ENCODE measurements at places on chromosomes 1 and 21.

GRCh38 chr1:34236089-34236488 lies 59.4 kb downstream of the C1orf94 start:
- no peak for DNase-seq

GRCh38 chr1:53807916-53808315 lies 30.2 kb downstream of the NDC1 start:
- peak; percentile 9 for DNase-seq

GRCh38 chr1:32525661-32526444 lies 13.4 kb upstream of the ZBTB8A start:
- no peak for DNase-seq

DNA sequence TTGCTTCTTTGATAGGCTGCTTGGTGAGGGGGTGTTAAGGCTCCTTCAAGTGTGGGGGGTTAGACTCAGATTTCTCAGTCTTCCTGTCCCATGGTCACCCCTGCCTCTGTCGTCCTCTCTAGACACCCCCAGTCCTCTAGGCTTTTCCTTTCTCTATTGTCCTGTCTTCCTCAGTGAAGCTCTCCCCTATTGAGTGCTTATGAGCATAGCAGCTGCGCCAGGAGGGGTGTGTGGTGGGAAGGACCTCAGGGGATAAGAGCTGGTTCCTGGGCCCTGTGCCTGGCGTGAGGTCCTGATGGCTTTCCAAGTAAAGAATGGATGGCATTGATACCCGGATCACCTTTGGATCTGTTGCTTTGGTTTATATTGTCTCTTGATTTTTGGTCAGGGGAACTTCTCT lies 69.1 kb downstream of the DIP2A start:
- no peak for DNase-seq

DNA sequence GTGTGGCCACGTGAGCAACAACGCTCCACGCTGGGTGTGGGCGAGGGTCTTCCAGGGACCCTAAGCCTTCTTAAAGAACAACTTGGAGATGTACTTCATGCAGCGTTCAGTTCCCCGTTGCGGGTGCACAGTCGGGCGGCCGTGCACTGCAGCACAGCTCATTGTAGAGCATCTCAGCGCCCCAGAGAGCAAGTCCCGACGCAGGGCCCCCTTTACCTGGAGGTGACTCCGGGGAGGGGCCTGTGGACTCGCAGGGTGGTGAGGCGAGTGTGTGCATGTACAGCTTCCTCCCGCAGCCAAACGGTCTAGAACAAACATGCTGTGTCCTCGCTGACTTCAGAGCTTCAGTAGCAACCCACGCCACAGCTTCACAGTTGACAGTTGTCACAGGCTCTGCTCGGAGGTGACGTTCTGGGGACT lies 19.5 kb downstream of the RRP1 start:
- no peak for DNase-seq

DNA sequence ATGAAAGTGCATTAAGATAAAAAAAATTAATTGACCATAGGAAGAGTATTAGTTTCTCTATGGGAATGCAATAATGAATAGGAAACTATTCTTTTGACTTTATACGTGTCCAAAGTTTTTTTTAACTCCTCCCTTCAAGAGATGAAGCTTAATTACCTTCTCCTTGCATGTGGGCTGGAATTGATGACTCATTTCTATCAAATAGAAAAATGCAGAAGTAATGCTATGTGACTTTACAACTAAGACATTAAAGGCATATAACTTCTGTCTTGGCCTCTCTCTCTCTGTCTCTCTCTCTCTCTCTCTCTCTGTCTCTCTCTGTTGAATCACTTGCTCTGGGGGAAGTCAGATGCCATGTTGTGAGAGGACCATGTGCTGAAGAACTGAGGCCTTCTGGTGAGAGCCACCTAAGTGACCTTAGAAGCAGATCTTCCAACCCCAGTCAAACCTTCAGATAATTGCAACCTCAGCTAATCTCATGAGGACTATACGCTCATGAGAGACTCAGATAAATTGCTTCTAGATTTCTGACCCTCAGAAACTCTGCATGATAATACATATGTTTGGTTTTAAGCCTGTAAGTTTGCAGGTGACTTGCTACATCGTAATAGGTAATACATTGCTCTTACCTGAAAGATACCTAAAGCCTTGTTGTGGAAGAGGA lies 414.2 kb downstream of the KCNT2 start:
- no peak for DNase-seq

DNA sequence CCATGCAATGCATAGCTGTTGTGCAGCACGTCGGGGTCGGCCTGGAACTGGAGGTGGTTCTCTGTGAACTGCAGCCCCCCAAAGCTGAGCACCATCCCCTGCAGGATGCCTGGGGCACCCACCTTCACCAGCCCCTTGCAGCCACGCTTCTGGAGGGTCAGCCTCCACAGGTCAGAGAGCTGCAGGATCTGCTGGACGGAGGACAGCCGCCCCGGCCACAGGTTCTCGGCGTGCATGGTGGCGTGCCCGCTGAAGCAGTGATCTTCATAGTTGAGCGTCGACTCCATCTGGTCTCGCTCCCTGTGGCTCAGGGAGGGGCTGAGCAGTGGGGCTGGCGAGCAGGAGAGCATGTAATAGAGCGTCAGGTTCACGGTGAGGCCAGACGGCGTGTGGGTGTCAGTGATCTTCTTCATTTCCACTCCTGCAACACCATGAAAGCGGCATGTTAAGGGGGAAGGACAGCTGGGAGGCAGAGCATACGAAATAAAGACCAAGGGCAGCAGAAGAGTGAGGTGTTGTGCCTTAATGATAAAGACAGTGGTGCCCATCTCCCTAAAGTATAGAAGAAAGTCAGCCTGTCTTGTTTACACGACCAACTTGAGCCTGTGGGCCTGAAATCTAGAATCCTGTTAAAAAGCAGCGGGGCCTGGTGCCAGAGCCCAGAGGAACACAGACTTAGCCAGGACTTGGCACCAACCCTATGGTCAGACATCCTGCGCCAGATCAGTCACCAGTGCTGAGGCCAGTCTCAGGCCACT lies 3.0 kb downstream of the KIAA2013 start:
- DNase-seq: no peak

DNA sequence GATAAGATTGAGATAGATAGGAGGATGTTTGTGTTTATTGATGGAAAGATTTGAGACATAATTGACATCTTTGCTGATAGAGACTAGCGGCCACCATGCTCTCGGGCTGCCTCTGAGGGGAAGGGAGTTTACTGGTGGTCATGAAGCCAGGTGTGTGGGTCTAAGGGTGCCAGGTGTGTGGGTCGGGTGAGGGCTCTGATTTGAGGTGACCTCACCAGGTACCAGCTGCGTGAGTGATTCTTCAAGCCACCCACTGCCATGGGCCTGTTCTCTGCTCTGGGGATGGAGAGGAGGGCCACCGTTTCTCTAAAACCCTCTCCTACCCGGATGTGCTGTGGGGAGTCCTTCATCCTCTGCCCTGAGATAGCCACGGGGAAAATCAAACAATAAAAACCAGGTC lies 3.2 kb downstream of the UBASH3A start:
- DNase-seq: no peak

- no peak for DNase-seq
Measured at GRCh38 chr1:215682232-215682631, 115.1 kb downstream of the KCTD3 start.

DNA sequence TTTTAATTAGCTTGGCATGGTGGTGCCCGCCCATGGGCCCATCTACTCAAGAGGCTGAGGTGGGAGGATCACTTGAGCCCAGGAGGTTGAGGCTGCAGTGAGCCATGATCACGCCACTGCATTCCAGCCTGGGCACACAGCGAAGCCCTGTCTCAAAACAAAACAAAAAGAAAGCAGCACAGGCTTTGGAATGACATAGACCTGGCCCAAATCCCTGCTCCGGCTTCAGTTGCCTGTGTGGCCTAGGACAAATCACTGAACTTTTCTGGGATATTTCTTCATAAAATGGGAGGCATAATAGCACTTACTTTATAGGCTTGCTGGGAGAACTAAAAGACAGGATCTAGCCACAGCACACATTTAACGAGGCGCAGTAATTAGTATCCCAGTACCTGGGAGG lies 2.4 kb downstream of the PEAR1 start:
- no peak for DNase-seq

DNA sequence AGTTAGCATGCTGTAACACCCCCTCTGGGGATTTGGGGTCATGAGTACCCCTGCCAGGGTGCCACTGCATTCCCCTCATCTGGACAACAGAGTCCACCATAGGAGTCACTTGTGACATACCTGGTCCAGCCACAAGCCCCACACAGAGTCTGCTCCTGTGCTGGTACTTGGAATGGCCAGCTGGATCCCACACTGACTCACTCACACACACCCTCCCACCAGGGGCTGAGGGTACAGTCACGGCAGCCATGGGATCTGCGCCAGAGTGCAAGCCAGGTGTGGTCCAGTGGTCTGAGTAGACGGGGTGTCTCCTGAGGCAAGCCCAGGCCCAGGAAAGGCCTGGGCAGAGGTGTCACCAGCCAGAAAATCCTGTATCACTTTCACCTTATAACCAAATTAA lies 67.7 kb downstream of the MRPL39 start:
- DNase-seq: no peak
